ENCODE measurements at places on chromosomes 2 and 18.

DNA sequence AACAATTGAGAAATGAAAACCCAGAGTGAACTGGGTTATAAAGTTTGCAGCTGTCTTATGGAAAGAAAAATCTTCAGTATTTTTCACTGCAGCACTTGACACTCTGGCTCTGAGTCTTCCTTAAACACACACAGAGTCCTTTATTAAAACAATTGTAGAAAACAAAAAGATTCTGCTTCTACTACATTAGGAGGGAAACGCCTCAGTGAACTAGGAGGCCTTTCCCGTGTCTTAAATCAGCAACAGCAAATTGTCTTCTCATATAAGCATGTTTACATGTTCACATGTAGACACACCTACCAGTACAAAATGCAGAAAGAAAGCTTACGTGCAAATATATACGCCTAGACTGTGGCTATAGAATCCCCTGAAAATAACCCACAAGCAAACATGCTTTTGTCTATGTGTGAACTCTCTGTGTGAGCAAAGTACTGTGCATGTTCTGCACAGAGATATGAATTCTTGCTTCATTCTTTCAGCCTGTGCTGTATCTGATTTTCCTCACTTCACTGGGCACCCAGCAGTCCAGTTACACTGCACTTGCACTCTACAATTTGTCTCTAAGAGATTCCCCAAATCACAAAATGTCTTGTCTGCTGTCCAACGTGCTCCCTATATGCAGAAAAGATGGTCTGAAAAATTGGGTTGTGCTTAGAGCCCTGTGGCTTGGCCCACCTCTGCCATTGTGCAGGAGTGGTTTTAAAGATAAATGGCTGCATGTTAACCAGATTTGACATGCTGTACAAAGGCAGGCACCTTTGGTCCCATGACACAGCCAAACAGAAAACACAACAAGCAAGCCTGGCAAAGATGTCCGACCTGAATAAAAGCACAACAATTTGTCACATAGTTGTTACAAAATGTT lies 24.5 kb downstream of the ZEB2 start:
- no peak for DNase-seq

GRCh38 chr2:223959688-223960087 lies 2.4 kb downstream of the MRPL44 start:
- no peak for DNase-seq

DNA sequence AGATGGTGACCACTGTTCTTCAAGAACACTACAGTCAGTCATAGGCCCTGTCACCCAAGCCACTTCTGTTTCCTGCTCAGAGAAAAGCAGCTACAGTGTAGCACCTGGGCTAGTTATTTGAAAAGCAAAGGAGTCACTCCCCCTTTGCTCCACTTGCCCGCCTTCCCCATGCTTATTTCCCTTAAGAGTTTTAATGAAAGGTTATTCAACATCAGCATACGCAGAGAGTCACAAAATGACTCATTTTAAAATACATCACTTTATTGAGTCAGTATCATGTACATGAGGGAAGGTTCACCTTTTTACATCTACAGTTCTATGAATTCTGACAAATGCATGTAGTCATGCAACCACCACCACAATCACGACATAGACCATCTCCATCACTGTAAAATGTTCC lies 71.3 kb downstream of the TNFRSF11A start:
- DNase-seq, result no peak

GRCh38 chr2:5330961-5331360 lies 361.2 kb upstream of the SOX11 start:
- DNase-seq, result no peak

DNA sequence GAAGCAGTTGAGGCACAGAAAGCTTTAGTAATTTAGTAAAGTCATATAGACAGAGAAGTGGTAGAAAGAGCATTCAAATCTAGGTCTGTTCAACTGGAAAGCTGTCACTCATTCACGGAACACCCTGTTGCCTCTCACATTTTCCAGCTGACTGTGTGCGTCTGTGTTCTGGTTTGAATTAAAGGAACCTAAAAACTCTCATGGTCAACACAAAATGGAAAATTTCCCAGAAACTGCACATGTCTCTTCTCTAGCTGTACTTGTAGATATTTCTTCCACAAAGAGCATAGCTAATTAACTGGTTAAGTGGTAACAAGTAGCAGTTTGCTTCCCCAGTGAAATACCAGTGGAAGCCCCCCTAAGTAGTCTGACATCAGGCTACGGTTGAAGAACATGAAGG lies 390.8 kb downstream of the TGIF1 start:
- no peak for DNase-seq

GRCh38 chr2:239575931-239576445 lies 175.2 kb upstream of the HDAC4 start:
- no peak for DNase-seq

- DNase-seq, result no peak
These were observed 79.5 kb upstream of the CTDP1 start for GRCh38 chr18:79600141-79600540.

DNA sequence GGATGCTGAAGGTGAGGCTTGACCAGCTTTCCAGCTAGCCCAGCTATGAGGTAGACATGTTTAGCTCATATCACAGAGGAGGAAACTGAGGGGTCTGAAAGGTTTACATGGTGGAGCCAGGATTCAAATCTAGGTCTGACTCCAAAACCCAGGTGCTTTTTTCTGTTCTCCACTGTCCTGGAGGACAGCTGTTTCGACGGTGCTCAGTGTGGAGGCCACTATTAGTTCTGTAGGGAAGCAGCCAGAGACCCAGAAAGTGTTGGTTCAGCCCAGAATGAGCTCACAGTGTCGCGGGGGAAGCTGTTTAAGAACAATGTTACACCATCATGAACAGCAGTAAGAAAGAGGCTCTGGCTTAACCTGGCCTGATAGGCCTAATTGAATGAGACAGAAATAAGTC lies 11.1 kb downstream of the PROC start:
- DNase-seq, result no peak

Data from EL (cell line).